ENCODE measurements at places on chromosomes 2 and 18. TPM values are rescaled to one million over a fixed set of nuclear protein-coding genes. Genes with fewer than 3 reads are reported as not detected.

GRCh38 chr2:215833531-215834162 lies 179.7 kb downstream of the MREG start:
- ATAC-seq: no peak

GRCh38 chr2:3500326-3500899 lies 18.9 kb downstream of the ADI1 start:
- no peak for ATAC-seq

- ATAC-seq: peak; percentile 37
Measured at GRCh38 chr2:185979546-185980071, 241.0 kb downstream of the FSIP2 start.

GRCh38 chr2:82494739-82495138 lies 1964.3 kb downstream of the SUCLG1 start:
- ATAC-seq: no peak

GRCh38 chr2:24020244-24020643 lies 10.4 kb downstream of the MFSD2B start:
- no peak for ATAC-seq

RND3 gene
- total RNA-seq: not detected

ONECUT2 gene
- 0.52 TPM for total RNA-seq

- no peak for ATAC-seq
Measured at GRCh38 chr2:95382686-95383634, 19.5 kb upstream of the FAHD2A start.

CCDC178 gene
- total RNA-seq: not detected

TRIM54 gene
- total RNA-seq: not detected

PSMA8 gene
- total RNA-seq: not detected

GRCh38 chr2:206511283-206511682 lies 68.0 kb downstream of the ADAM23 start:
- peak; percentile 21 for ATAC-seq

- no peak for ATAC-seq
Measured at GRCh38 chr2:205245001-205245400, 437.3 kb upstream of the NRP2 start.

DNA sequence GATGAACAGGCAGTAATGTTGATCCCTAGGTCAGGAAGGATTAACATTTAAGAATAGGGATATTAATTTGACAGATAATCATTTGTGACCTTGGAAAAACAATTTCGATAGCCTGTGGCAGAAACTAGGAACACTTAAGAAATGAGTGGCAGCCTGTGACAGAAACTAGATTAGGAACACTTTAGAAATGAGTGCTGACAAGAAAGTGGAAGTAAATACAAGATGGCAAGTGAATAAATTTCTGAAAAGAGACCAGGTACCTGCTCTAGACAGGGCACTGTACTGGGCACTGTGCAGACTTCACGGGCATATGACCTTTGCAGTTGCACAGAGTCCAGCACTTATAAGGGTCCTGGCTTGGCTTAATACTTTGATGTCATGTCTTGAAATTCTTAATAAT lies 5.5 kb upstream of the HNRNPA3 start:
- peak; percentile 80 for ATAC-seq

- ATAC-seq: no peak
Measured at GRCh38 chr18:72171596-72171995, 372.5 kb downstream of the CBLN2 start.

- ATAC-seq: no peak
Measured at GRCh38 chr2:31446848-31447247, 32.3 kb upstream of the XDH start.

Measured in activated T-helper 17 cell treated with anti-CD3 and anti-CD28 coated beads, Interleukin-2, amount 50 U/mL, for 72 hours (primary cell).